ENCODE measurements at places on chromosomes 4 and X. TPM values are rescaled to one million over a fixed set of nuclear protein-coding genes. Genes with fewer than 3 reads are reported as not detected.

- DNase-seq = no peak
Measured at GRCh38 chr4:94038195-94038594, 169.5 kb upstream of the SMARCAD1 start.

DNA sequence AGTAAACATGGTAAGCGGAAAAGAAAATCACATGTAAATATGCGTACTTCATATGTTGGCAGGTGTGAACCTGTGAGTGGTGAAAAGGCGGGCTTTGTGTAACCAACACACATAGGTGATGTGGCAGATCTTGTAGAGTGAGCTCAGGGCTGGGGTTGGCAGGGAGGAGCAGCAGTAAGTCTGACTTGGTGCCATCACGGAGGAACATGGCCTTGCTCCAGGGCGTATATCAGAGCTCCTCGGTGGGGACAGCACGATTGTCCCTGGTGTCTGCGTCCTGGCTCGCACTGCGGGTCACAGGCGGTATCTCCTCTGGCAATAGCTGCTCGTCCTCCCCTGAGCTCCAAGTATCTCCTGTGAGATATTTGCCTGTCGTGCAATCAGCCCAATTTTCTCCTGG, 733.6 kb downstream of the TRIML1 start:
- no peak for DNase-seq

DNA sequence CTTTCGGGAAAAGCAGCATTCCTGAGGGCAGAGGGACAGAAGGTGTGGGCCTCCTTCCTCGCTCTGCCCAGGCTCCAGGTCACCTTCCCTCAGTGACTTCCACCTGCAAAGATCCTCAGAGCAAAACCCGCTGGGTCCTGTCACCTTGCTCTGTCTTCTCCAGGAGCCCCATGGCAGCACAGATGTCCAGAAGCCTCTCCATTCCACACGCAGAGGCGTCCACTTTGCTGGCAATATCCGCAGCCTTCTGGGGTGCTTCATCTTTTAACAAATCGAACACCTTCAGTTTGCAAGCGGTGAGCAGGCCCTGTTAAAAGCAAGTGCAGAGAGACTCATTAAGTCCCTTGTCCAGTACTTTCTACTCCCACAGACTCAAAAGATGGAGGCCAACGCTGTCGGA, 27.3 kb downstream of the ASMTL start:
- no peak for DNase-seq

The FRMD7 gene
- polyA plus RNA-seq = 0.06 TPM

GRCh38 chrX:106581856-106582255, 29.9 kb upstream of the RADX start:
- DNase-seq = no peak

The EXOC1L gene
- polyA plus RNA-seq = not detected

DNA sequence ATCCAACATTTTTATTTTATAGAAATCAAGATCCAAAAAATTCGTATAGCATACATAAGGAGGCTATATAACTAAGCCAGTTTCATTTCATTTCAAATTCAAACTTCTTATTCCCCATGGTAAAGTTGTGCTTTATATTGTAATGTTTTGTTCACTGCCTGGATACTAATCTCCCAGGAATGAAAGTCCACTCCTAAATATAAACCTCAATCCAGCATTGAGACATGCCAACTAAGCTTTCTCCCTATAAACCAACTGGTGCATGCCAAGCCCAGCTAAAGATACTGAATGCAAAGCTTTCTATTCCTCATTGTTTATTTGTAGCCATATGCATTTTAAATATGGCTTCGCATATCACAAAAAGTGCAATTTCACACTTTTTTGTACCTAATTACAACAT, 63.8 kb upstream of the INPP4B start:
- no peak for DNase-seq

The EPGN gene
- not detected for polyA plus RNA-seq

DNA sequence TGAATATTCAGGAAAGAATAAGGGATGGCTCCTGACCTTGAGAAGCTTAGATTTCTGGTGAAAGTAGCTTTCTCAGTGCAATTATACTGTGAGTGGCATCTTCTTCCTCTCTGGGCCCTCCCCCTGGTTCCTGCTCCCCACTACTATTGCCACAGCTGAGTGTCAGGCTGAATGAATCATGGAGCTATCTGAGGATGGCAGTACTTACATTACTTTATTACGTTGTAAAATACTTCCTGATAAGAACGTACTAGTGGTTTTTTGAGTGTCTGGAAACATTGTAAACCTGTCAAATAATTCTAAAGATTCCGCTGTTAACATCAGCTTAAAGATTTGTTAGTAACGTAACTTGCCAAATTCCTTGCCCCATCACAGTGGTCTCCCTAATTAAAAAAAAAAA, 36.2 kb downstream of the ARHGAP10 start:
- DNase-seq = no peak

DNA sequence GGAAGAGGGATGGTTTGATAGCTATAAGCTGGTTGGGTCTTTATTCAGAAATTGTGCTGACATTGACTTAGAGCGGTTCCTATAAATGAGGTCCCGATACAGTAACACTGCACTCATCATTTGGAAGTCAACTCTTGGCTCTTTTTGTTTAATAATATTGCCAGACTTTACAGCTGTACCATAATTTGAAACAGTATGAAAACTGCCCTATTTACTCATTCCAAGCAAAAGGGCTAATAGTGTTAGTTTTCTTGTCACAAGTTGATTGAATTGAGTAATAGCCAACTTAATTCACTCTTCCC, 128.4 kb upstream of the LIMCH1 start:
- no peak for DNase-seq

The PASD1 gene
- polyA plus RNA-seq = 0.18 TPM

DNA sequence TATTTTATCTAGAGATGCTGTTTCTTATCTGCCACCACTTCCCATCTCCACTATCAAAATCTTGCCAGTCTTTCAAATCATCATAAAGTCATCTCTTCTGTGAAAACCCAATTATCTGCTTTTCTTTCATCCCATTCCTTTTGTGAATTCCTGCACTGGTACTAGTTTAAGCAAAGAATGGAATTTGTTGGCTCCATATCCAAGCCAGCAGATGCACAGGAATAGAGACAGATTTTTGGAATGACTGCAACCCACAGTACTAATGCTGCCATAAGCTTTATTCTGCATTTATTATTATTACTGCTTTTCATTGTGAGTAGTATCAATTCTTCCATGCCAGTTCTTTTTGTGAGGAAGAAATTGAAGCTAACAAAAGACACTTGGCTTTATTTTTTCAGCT, 616.7 kb downstream of the RAPGEF2 start:
- DNase-seq = no peak

GRCh38 chr4:86367577-86367976, 7.7 kb upstream of the MAPK10 start:
- no peak for DNase-seq

DNA sequence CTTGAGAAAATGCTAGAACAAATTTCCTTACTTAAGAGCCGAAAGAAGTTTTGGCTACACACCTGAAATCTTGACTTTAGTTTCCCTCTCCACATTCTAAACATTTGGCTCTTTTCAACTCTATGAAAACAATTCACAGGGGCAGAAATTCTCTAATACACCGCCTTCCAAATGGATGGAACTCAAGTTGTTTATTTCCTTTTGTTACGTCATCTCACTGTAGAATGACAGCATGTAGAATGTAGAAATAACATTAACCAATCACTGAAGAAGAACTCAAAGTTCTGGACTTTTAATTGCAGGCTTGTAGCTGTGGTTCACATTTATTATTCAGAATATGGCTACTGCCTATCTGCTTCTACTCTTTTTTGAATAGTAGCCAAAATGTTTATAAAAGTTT, 1.9 kb downstream of the DMP1 start:
- DNase-seq = no peak

The P2RY4 gene
- 0.25 TPM for polyA plus RNA-seq

GRCh38 chr4:83413676-83414075, 41.9 kb downstream of the HELQ start:
- DNase-seq = no peak
